Dermis microvascular lymphatic vessel endothelial cell (primary cell): ENCODE measurements at places on chromosomes 7 and 10. TPM values are rescaled to one million over a fixed set of nuclear protein-coding genes. Genes with fewer than 3 reads are reported as not detected.

The ORC5 gene
- total RNA-seq, result 18.2 and 25.2 TPM in 2 replicates

The ELFN1 gene
- total RNA-seq, result 0.38 and 0.90 TPM in 2 replicates

The INA gene
- total RNA-seq, result 0.13 TPM in 2 replicates

The CYP3A4 gene
- total RNA-seq, result not detected in 2 replicates

The AUTS2 gene
- 0.51 and 1.3 TPM in 2 replicates for total RNA-seq

The CFAP46 gene
- 0.76 and 1.2 TPM in 2 replicates for total RNA-seq

The NPSR1 gene
- not detected in 2 replicates for total RNA-seq

The NPY gene
- not detected in 2 replicates for total RNA-seq

The AKR1C4 gene
- total RNA-seq, result 0.13 TPM in 1 of 2 replicates, not detected in the other

The DDC gene
- total RNA-seq, result not detected in 2 replicates

The SPDYE1 gene
- total RNA-seq, result not detected in 2 replicates

The HOXA13 gene
- total RNA-seq, result not detected in 2 replicates

The ATRNL1 gene
- total RNA-seq, result 0.77 and 1.6 TPM in 2 replicates

The CYP2C19 gene
- total RNA-seq, result not detected in 2 replicates

The C7orf33 gene
- total RNA-seq, result not detected in 2 replicates

The ETV1 gene
- total RNA-seq, result 10.0 and 10.5 TPM in 2 replicates

The CCL24 gene
- total RNA-seq, result not detected in 2 replicates

The ZNF117 gene
- total RNA-seq, result 1.2 and 2.4 TPM in 2 replicates

The ACHE gene
- 1.2 and 4.3 TPM in 2 replicates for total RNA-seq

The DOCK1 gene
- total RNA-seq, result 69.3 and 84.5 TPM in 2 replicates

The AKR1B15 gene
- not detected in 2 replicates for total RNA-seq

The ATOH7 gene
- not detected in 2 replicates for total RNA-seq

The ST8SIA6 gene
- total RNA-seq, result 0.13 and 0.25 TPM in 2 replicates

The CTNNA3 gene
- 0.13 TPM in 1 of 2 replicates, not detected in the other for total RNA-seq

The CPN1 gene
- total RNA-seq, result not detected in 2 replicates

The GDF2 gene
- not detected in 2 replicates for total RNA-seq

The SDK1 gene
- total RNA-seq, result 0.39 and 2.1 TPM in 2 replicates

The OR2A5 gene
- total RNA-seq, result not detected in 2 replicates

The TRIP6 gene
- total RNA-seq, result 43.5 and 46.4 TPM in 2 replicates

The ZNF425 gene
- 1.5 and 2.5 TPM in 2 replicates for total RNA-seq

The C10orf90 gene
- not detected in 2 replicates for total RNA-seq
